ENCODE measurements at places on chromosomes 4 and X. TPM values are rescaled to one million over a fixed set of nuclear protein-coding genes. Genes with fewer than 3 reads are reported as not detected.

- no peak for DNase-seq
These were observed 1162.1 kb downstream of the RAPGEF2 start for GRCh38 chr4:160265014-160265413.

DNA sequence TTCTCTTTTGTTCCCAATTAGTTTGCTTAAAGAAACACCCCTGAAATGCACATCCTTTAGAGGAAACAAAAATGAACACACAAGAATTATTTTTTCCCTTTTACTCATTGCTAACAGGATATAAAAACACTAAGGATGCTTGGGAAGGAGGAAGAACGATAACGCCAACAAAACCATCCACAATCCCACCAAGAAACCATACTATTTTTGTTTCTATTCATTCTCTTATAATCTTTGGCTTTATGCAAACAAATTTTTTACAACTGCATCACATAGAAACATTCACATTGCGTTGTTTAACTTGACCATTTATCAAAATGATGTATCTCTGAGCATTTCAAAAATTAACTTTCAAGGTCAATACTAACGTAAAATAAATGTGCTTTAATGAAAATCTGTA is 12.0 kb downstream of the APBB2 start:
- no peak for DNase-seq

GRCh38 chrX:8254401-8254800 is 83.3 kb upstream of the VCX2 start:
- no peak for DNase-seq

GRCh38 chrX:108811891-108812290 is 75.5 kb upstream of the IRS4 start:
- no peak for DNase-seq

GRCh38 chrX:69493766-69494165 is 10.4 kb upstream of the NALF2 start:
- DNase-seq: no peak

DNA sequence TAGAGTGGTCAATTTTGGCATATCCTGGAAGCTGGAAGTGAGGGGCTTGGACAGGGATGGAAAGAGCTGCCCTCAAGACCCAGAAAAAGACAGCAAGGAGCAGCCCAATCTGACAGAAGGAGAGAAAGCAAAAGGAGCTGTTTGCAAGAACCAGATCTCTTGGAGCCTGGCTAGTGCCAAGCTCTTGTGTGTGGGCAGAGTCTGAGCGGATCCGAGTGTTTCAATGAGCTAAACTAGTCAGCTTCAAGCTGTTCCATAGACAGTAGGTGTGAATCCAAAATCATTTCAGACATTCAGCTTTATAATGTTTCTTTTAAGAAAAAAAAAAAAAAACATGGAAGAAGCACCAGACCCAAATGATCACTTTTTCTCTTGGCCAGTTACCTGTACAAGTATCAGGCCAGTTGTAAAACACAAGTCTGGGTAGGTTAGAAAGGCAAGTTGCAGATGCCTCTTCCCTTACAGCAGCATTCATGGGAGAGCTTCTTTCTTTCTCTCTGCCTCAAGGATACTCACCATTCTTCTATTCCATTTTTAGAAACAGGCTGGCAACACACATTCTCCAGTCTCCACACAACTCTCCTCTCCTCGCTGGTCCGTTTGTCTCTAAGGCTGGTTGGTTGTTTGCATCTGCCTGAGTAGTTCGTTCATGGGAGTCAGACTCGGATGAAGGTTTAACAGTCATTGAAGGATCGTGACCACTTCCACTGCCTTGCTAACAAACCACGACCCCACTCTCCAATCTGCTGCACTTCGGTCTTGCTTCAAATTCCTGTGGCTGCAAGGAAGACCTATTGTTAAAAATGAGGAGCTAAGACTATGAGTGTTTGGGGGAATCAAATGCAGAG is 105.2 kb upstream of the GATB start:
- DNase-seq: no peak

DNA sequence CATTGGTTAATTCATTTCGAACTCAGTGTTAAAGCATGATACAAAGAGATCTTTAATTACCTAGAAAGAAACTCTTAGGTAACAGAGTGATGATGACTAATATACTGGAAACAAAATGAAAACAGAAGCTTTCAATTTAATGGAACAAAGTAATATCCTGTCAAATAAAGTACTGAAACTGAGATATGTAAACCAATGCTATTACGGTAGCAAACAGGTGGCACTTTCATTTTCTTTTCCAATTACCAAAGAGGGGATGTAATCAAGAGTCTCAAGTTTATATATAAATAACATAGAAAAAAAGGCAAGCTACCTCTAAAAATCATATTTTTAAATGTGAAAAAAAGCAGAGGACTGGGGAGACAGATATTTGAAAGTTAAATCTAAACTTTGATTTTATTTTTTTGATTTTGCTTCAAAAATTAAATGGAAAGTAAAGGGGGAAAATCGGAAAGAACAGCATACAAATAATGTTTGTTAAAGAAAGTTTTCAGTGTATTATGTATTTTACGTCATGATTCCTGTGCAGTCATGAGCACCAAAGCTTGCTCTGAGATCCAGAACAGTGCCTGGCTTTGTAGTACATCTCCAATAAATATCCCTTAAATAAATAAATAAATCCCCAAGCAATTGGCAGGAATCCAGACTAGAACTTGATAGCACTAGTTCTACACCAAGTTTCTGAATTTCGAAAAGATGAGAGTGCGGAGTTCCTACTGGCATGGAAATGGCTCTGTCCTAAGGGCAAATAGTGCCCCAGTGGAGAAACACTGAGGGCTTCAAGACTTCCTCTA is 25.0 kb upstream of the RAPGEF2 start:
- no peak for DNase-seq

Gene ARL9
- total RNA-seq: not detected

Gene REPS2
- 4.7 TPM for total RNA-seq

Gene PLS3
- total RNA-seq: 155 TPM

Gene PLXNB3
- total RNA-seq: 99.1 TPM
